ENCODE measurements at places on chromosomes 5 and 9.

DNA sequence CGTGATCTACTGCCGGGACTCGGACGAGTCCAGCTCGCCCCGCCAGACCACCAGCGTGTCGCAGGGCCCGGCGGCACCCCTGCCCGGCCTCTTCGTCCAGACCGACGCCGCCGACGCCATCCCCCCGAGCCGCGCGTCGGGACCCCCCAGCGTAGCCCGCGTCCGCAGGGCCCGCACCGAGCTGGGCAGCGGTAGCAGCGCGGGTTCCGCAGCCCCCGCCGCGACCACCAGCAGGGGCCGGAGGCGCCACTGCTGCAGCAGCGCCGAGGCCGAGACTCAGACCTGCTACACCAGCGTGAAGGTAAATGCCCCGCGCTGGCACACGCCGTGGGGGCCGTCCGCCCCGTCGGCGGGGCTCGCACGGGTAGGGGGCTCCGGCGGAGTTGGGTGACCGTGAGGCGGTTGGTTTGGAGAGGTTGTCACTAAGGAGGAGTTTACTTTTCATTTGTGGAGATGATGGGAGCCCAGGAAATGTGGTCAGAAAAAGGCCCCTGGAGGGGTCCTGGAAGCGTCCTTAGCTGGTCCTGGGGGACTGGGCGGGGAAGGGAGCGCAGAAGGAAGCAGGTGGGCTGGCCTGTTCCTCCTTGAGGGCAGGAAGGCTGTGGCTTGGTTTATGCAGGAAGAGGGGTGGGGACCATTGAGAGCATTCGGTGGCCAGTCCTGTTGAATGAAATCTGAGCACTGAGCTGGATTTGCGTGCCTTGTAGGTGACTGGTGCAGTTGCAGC lies 647 bp downstream of the PDE8B start:
- DNase-seq, result no peak

GRCh38 chr9:107141967-107142366 lies 141.1 kb upstream of the RAD23B start:
- DNase-seq, result no peak

- DNase-seq, result no peak
These were observed 142.0 kb upstream of the SH3GL2 start for GRCh38 chr9:17436854-17437253.

- no peak for DNase-seq
These were observed 22.1 kb upstream of the TAS2R1 start for GRCh38 chr5:9652295-9652694.

DNA sequence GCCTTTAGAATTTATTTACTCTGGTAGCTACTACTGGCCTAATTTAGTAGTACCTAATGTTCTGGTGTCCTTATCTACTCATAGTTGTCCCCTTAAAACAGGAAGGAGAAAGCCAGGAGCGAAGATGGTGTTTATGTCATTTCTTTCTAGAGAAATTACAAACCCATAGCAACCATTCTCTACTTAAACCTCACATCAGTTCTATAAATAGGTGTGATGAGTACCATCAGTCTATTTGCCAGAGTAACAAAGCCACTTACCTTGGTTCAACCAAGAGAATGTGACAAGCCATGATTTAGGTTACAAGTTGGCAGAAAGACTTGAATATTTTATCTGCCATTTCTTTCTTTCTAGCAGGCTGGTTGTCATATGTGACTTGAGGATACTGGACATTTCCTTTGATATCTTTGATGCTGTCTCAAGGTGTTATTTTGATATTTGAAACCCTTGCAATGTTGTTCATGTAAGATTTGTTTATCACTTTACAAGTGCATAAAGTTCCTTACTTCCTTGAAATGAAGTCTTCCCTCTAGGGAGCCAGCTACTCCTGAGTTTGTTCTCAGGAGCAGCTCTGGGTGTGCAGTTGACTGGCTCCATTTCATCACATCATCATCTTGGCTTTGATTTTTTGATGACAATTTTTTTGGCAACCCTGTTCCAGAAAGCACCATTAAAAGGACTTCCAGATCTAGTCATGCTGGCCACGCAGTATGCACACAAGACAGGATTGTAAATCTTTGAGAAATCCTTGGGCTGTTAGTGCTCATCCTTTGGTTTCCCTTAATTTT lies 286.8 kb downstream of the ARHGAP26 start:
- no peak for DNase-seq

DNA sequence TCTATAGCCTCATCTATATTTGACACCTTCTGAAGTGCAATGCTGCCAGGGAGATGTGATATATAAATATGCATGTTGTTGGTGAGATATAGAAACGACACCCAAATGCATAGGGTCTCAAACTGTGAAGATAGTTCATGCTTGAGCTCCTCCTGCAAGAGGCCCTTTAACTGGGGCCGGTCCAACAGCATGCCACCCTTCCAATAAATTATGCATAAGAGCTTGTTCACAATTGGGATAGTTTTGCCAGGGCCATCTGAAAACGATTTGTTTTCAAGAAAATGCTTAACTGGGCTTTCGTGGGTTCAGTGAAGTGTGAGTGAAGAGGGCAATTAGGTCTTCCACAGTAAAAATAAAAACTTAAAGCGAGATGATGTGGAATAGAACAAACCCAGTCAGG lies 424.2 kb upstream of the WWC1 start:
- DNase-seq, result no peak

DNA sequence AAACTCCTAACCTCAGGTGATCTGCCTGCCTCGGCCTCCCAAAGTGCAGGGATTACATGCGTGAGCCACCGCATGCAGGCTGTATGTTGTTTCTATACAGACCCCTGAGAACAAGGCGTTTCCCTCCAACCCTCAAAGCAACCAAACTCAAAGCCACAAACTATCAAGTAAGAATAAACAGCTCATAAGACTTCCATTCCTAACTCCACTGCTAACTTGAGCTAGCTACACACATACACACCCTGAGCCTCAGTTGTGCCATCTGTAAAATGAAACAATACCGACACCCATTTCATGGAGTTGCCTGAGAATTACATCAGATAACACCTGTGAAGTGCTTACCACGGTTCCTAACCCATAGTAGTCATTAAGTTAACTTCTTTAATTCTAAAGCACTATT lies 70.8 kb downstream of the SERINC5 start:
- no peak for DNase-seq

All from NCI-H1694 (cell line).